ENCODE measurements at places on chromosomes 4 and X. TPM values are rescaled to one million over a fixed set of nuclear protein-coding genes. Genes with fewer than 3 reads are reported as not detected.

MTCP1 gene
- total RNA-seq = 2.6 TPM

TLR2 gene
- total RNA-seq = 15.8 TPM

CT45A2 gene
- not detected for total RNA-seq

VCX gene
- total RNA-seq = not detected

FAM133A gene
- not detected for total RNA-seq

PRRG1 gene
- 7.9 TPM for total RNA-seq

XAGE1A gene
- not detected for total RNA-seq

GAB3 gene
- 0.66 TPM for total RNA-seq

MAGEA2B gene
- total RNA-seq = not detected

DNA sequence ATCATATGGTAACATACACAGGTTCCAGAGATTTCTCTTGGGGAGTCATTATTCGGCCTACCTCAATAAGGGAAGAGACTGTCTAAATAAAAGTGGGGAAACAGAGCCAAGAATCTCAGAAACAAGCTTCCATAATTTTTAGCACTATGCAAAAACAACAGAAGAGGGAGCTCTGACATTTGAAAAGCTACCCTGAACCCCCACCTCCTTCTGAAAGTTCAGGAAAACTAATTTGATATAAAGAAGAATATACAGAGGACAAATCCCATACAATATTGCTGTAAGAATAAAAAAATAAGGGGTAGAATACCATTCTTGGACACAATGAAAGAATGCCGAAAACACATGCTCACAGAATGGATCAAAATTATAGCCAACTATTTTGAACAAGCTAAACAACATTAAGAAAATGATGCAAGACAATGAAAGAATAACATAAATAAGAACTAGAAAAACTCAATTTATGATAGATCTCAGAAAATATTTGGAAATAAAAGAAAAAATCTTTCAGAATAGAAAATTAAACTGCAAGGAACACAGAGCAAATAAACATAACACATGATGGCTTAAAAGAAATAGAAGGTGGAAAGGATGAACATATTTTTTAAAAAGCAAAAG lies 14.4 kb upstream of the ZNF41 start:
- DNase-seq = no peak

DNA sequence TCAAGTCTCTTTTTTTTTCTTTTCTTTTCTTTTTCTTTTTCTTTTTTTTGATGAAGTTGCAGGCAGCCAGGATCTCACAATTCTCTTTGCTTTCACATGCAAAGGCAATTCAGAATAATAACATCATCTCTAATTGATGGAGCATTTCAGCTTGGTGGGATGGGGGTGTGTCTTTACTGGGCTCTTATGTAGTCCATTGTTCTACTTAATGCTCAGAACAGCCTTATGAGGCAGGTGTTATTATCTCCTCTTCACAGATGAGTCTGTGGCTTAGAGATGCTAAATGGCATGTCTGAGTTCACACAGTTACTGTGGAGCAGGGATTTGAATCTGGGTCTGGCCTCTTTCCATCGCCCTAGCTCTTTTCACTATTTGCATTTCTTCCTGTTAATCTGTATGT lies 70.2 kb downstream of the TRPC5 start:
- DNase-seq = no peak

DNA sequence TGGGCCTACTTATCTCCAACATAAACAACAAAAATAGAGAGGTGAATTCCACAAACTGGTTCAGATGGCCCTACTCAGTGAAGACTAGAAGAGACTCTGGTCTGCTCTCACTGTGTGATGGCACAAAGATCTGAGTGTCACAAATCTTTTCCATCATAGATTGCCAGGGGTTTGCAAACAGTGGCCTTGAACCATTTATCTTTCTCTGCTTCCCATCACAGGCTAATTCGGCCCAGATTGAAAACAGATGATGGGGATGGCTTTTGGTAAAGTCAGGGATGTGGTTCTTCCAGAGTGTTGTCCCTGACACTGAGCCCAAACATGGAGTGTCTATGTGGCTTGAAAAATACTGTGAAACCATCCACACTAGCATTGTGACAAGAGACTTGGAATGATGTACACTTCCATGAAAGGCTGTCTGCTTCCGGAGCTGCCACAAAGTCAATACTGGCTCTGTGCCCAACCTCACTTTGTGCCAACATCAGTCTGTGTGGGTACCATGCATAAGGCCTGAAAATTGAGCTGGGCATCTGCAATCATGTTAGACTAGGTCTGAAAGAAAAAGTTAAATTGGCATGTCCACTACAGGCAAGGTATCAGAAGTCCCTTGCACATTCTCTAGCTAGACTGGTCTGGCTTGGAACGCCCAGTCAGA lies 25.2 kb upstream of the PLAC1 start:
- DNase-seq = no peak

DNA sequence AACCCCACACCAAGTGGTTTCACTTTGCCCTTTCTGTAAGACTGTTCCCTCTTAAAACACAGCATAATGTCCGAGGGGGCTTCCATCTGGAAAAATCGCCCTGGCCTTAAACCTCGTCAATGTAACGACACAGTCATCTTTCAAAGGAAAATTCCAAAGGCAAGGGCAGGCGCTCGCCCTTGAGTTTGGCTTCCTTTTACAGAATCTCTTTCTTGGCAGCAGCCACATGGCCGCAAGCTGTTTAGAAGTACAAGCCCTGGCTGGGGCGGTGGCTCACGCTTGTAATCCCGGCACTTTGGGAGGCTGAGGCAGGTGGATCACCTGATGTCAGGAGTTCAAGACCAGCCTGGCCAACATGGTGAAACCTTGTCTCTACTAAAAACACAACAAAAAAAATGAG lies 27.1 kb upstream of the GRPEL1 start:
- DNase-seq = no peak

- no peak for DNase-seq
Measured at GRCh38 chr4:17033768-17034181, 135.3 kb upstream of the LDB2 start.

GRCh38 chr4:1777822-1778641 lies 15.1 kb upstream of the FGFR3 start:
- peak; percentile 76 for DNase-seq

- no peak for DNase-seq
Measured at GRCh38 chr4:107900508-107900907, 30.8 kb upstream of the CYP2U1 start.

DNA sequence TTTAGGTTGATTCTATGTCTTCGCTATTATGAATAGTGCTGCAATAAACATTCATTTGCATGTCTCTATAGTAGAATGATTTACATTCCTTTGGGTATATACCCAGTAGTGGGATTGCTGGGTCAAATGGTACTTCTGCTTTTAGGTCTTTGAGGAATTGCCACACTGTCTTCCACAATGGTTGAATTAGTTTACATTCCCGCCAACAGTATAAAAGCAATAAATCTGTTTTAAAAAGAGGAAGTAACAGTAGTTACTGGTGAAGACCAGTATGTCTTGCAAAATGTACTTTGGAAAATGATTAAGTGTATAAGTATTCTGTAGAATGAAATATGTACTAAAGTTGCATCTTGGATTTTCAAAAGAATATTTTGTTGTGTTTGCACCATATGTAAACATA lies 77.3 kb downstream of the SHROOM4 start:
- no peak for DNase-seq

- DNase-seq = no peak
Measured at GRCh38 chrX:52870046-52870445, 2.2 kb upstream of the XAGE3 start.

DNA sequence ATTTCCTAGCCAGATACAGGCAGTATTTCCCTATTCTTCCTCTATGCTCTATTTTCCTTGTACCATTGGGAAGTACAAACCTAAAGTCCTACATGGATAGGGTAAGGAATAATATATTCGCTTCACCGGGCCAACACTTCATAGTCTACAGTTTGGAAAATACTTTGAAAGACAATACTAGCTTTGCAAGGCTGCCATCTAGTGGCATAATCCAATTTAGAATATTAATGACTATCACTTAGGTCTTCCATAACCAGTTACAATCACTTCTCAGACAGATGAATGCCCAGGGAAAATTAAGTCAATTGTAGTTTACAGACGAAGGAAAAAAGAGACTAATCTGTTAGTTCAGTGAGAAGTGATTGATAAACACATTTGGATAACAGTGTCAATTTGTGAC lies 141.0 kb upstream of the FAM47C start:
- no peak for DNase-seq

GRCh38 chr4:113899271-113900070 lies 80.0 kb downstream of the ARSJ start:
- no peak for DNase-seq

GRCh38 chr4:180028682-180029081 lies 2214.5 kb upstream of the TENM3 start:
- peak; percentile 14 for DNase-seq

- no peak for DNase-seq
Measured at GRCh38 chrX:124827258-124827845, 481.0 kb downstream of the SH2D1A start.

GRCh38 chr4:33386764-33387163 lies 2666.6 kb downstream of the PCDH7 start:
- no peak for DNase-seq

DNA sequence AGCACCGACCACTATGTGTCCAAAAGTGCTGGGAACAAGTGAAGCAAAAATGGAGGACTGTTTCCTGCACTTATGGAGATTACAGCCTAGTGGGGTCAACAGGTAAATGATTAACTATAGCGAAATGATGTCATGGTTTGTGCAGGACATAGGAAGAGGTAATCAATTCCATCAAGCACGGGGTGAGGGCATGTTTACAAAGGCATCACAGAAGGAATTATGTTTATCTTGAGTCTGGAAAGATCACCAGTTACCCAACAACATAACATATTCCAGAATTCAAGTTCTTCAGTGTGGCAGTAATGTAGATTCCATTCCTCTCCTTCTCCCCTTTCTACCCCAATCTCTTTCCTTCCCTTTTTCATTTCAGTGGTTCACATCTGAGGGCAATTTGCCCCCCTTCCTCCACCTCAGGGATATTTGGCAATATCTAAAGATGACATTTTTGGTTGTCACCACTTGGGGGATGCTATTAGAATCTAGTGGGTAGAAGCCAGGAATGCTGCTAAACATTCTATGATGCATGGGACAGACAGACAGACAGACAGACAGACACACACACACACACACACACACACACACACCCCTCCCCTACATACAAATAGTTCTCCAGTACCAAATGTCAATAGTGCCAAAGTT lies 24.1 kb downstream of the FAM47E start:
- DNase-seq = no peak

GRCh38 chr4:130814896-130815295 lies 1718.9 kb downstream of the C4orf33 start:
- no peak for DNase-seq

GRCh38 chrX:124518885-124519284 lies 172.5 kb downstream of the SH2D1A start:
- no peak for DNase-seq

- no peak for DNase-seq
Measured at GRCh38 chr4:132101526-132101925, 1047.6 kb upstream of the PCDH10 start.

- DNase-seq = no peak
Measured at GRCh38 chrX:143336261-143336660, 181.0 kb downstream of the SPANXN3 start.

- no peak for DNase-seq
Measured at GRCh38 chr4:159282329-159282728, 179.4 kb downstream of the RAPGEF2 start.

- no peak for DNase-seq
Measured at GRCh38 chr4:145527773-145528172, 46.1 kb downstream of the SMAD1 start.

GRCh38 chr4:4226606-4227438 lies at the start of gene OTOP1:
TSS of gene OTOP1 (minus strand) at chr4:4226929. CDS start at chr4:4226864, 65 bp downstream.
- DNase-seq = no peak

GRCh38 chr4:18882468-18882867 lies 860.9 kb upstream of the LCORL start:
- DNase-seq = no peak

- no peak for DNase-seq
Measured at GRCh38 chrX:48714573-48714972, 18.0 kb downstream of the SUV39H1 start.

GRCh38 chr4:81040012-81040659 lies 9.6 kb downstream of the BMP3 start:
- DNase-seq = no peak

GRCh38 chrX:15616531-15616930 lies 15.8 kb upstream of the ACE2 start:
- DNase-seq = no peak

DNA sequence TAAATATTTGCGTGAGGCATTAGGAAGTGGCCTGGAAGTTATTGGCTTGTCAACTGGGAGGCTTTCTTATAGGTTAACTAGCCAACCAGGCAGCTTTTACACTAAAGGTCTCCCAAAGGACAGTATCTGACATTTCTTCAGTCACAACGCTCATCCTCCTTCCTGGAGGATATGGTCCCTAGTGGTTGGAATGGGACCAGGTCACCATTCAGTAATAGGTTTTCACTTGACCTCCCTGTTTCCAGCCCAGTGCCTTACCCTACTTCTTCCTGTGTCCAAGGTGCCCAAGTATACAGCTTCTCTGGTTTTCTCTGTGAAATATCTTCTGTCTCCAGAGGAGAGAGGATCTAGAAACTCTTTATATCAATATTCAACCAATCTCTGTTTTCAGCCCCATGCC lies 38.5 kb downstream of the RPS6KA3 start:
- no peak for DNase-seq

GRCh38 chr4:187212446-187213080 lies 488.9 kb upstream of the FAT1 start:
- DNase-seq = no peak

GRCh38 chr4:78409612-78410202 lies 141.9 kb upstream of the ANXA3 start:
- DNase-seq = no peak

DNA sequence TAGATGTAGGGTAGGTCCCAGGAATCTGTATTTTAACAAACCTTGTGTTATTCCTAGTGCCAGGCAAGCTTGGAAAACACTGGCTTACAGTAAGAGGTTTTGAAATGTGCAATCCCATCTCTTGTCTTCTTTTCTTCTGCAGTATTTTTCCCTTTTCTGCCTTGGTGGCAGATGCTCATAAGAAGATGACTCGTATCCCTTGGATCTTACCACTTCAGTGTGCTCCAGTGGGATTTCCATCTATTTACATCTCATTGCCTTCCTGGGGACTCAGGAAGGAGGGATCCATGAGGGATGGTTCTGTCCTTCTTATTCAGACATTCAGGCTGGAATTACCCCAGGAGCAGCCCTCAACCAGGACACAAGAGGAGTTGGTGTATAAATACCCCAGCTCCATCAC lies 136.6 kb downstream of the NHS start:
- no peak for DNase-seq

Data from body of pancreas (tissue), 4 donors.